ENCODE measurements at places on chromosomes 16 and 17. TPM values are rescaled to one million over a fixed set of nuclear protein-coding genes. Genes with fewer than 3 reads are reported as not detected.

Gene VTN
- total RNA-seq: not detected

Gene KCTD11
- total RNA-seq: 9.2 TPM

Gene NME2
- total RNA-seq: 801 TPM

Gene HSD17B2
- total RNA-seq: not detected

Gene NUPR1
- total RNA-seq: not detected

Gene SMIM22
- not detected for total RNA-seq

Gene CSH2
- total RNA-seq: 0.43 TPM

Gene TBC1D3H
- total RNA-seq: not detected

Gene KRTAP17-1
- total RNA-seq: not detected

Gene TBX21
- total RNA-seq: not detected

Gene GLP2R
- total RNA-seq: not detected

Gene DHRS11
- 25.1 TPM for total RNA-seq

Gene KCTD5
- total RNA-seq: 26.6 TPM

Gene ASGR1
- 10.8 TPM for total RNA-seq

Gene KPNA2
- total RNA-seq: 599 TPM

Gene MYO15B
- 11.2 TPM for total RNA-seq

Gene TBX6
- 2.8 TPM for total RNA-seq

Gene NHLRC4
- total RNA-seq: 0.76 TPM

Gene SHPK
- total RNA-seq: 36.7 TPM

Gene CAMKK1
- total RNA-seq: 7.6 TPM

Gene ATP2A3
- 32.0 TPM for total RNA-seq

Gene KRTAP4-3
- not detected for total RNA-seq

Gene LRRC36
- total RNA-seq: 0.44 TPM

Gene CHRNE
- 0.15 TPM for total RNA-seq

Gene SLC16A3
- total RNA-seq: 3.6 TPM

Gene TP53TG3B
- total RNA-seq: not detected

Gene ASPSCR1
- 43.7 TPM for total RNA-seq

Gene CARD14
- total RNA-seq: not detected

Gene SECTM1
- total RNA-seq: 0.57 TPM

Gene METTL22
- total RNA-seq: 56.7 TPM

Gene GLYR1
- total RNA-seq: 115 TPM

Gene SEPTIN1
- total RNA-seq: 0.84 TPM

Gene CEP295NL
- total RNA-seq: 1.4 TPM

Gene SHISA6
- 2.7 TPM for total RNA-seq
